NCI-H1694 (cell line): ENCODE measurements at places on chromosomes 5 and 9.

DNA sequence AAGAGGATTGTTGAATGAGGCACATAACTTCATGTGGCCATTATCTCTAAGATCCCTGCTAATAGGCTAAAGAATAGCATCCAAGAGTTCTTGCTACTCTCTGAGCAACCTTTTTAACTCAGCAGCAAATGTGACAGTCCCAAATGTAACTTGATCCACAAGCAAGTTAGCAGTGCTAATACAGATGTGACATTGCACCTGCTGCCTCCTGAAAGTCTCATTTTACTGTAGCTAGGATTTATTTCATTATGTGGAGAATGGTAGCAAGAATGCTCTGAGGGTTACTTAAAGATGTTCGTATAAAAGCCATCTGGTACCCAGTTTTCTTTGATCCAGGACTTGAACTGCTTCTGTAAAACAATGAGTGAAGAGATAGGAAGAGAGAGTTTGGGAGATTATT, 45.8 kb downstream of the CDH10 start:
- DNase-seq: no peak

GRCh38 chr9:127916720-127917581, at the start of gene ST6GALNAC4:
Gene ST6GALNAC4, minus strand, starts transcription at chr9:127917041. Its CDS starts 622 bp downstream, at chr9:127916419.
- DNase-seq: peak; percentile 52

GRCh38 chr5:74865804-74866595, at the start of gene FAM169A:
Gene FAM169A, minus strand, starts transcription at chr5:74866387. Its CDS starts 24,711 bp downstream, at chr5:74841676.
- no peak for DNase-seq

GRCh38 chr9:37083654-37084053, 36.7 kb upstream of the ZCCHC7 start:
- DNase-seq: no peak

- DNase-seq: no peak
These were observed 118.3 kb downstream of the SLC1A3 start for GRCh38 chr5:36724467-36725332.

- DNase-seq: no peak
These were observed 223.1 kb downstream of the TRIM32 start for GRCh38 chr9:116910201-116910600.

- no peak for DNase-seq
These were observed at the start of gene NTRK2 for GRCh38 chr9:84669288-84670137. Gene NTRK2, plus strand, starts transcription at chr9:84669729. Its CDS starts 1,020 bp downstream, at chr9:84670749.

GRCh38 chr9:83537331-83538171, 650 bp downstream of the FRMD3 start:
- DNase-seq: no peak

- DNase-seq: no peak
These were observed 104.0 kb upstream of the CDKN2B start for GRCh38 chr9:22112870-22113821.

GRCh38 chr9:114130624-114131277, 24.6 kb upstream of the COL27A1 start:
- no peak for DNase-seq

DNA sequence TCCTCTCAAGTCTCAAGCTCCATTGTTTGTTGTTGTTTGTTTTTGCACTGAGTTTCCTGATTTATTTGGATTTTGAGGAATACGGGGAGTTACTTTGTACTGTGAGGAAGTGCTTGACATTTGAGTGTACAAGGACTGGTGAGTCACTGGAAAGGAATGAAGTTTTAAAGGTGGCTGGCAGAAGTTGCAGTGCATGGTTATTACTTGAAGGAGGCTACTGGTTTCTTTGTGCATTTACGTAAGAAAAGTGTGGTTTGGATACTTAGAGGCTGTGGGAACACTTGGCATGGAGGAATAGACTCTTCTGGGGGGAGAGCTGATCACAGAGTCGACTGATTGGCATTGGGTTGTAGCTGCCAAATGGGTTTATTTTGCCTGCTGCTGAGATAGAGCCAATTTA, 919.0 kb downstream of the TAF11L14 start:
- DNase-seq: no peak

DNA sequence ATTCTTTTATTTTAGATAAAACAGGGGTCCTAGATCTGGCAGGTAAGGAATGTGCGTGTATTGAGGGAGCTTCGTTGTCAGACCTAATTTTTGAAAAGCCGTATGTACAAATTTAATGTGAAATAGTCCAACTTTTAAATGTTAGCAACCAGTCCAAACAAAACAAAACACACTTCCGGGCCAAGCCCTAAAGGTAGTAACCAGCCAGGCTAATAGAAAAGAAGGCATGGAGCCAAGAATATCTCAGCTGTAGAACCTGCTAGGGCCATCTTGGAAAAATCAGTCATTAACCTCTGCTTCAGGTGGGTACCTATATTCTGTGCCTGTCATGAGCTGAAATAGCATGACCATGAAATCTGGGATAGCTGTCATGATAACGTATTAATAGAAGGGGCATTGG, 71.0 kb downstream of the SMARCA2 start:
- no peak for DNase-seq

DNA sequence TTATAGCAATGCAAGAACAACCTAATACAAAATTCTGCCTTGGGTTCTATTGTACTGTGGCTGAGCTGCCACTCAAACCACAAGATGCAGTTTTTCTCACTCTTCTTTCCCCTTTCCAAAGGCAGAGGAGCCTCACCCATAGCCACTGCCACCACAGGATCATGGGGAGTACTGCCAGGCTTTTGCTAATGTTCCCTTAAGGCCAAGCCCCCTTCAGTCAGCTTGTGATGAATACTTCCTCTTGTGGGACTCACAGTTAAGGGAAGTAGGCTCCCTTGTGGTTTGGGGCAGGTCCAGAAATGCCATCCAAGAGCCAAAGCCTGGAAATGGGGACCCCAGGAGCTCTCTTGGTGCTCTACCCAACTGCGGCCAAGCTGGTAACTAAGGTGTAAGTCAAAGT, 258.7 kb downstream of the SPATA31D1 start:
- no peak for DNase-seq

- DNase-seq: no peak
These were observed 634.7 kb upstream of the ARRDC3 start for GRCh38 chr5:92017776-92018175.

- no peak for DNase-seq
These were observed 267.3 kb upstream of the CDH6 start for GRCh38 chr5:30926218-30926617.

GRCh38 chr5:59266410-59266809, 627.1 kb downstream of the PDE4D start:
- DNase-seq: no peak

- DNase-seq: no peak
These were observed 115.9 kb downstream of the FBXL7 start for GRCh38 chr5:15615859-15616258.

DNA sequence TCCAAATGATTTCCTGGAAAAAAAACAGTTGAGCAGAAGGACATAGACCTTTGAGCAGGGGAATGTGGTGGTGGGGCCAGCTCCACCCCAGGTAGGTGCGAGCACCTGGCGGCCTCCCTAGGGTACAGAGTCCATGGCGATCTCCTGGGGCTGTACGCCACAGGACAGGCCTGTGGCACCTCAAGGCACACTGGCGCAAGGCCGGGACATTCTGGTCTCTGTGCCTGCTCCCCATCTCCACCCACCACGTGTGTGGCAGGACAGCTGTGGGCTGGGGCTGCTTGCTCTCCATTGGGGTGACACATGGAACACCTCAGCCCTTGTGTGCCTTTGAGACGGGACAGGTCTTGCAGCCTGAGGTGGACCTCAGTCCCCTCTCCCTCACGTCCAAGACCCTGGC, 25.2 kb downstream of the WNK2 start:
- no peak for DNase-seq

DNA sequence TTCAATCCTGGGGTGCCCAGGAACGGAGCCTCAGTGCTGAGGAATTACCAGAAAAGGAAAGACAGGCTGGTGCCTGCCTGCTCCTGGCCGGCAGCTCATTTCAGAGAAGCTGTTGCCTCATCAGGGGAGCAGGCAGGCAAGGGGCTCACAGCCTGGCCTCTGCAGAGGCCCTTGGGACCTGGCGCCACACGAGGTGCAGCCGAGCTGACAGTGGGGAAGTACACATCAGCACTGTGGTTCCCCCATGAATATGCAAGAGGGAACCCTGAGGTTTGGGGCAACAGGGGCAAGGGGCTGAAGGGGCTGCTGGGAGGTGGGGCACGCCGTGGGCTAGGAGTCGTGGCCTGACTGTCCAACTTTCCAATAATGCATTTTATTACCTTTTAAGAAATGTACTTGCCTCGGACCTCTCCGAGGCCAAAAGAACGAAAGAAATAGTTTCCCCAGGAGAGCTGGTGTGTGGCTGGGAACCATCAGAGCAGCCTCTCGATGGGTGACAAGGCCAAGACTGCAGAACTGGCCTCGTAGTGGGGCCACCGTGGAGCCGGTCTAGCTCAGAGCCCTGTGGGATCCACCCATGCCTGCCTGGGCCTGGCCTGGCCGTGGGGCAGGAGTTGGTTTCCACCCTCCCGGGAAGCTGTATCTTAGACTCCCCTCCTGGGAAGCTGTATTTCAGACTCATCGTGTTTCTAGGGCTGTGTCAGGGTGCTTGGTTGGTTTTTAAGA, 198.6 kb downstream of the PAX5 start:
- DNase-seq: no peak

- no peak for DNase-seq
These were observed 2125.8 kb upstream of the WWC1 start for GRCh38 chr5:166165596-166165995.

- DNase-seq: no peak
These were observed 165.5 kb downstream of the OLFM1 start for GRCh38 chr9:135252980-135253304.

DNA sequence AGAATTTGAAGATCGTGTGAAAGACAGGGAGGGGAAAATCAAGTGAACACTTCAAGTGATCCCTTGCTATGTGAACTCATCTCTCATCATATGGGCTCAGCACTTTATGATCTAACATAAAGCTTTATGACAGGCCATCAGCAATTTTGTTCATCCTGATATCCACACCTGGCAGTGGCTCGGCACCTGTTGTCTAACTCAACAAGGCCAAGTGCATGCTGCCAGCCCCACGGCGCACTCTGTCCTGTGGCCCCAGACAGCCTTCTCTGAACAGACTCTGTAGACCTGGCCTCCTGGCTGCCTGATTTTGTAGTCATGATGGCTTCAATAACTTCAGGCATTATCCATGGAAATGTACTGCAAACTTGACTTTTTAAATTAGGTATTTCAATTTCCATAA, 106.3 kb downstream of the MEF2C start:
- no peak for DNase-seq

DNA sequence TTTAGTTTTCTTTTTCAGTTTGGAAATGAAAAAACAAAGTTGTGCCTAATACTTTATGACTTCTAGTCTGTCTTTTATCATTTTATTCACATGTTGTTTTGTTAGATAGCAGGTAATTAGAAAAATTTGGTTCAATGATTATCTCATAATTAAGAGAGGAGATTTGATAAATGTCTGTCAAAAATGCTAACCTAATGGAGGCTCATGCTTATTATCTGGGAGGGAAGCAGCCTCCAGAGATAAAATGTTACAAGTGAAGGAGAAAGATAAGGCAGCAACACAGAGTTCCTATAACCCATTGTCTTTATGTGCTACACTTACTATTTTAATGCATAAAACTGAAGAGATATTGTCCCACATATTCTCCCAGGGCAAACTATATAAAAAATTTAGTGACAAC, 53.5 kb downstream of the SLC27A6 start:
- DNase-seq: no peak

DNA sequence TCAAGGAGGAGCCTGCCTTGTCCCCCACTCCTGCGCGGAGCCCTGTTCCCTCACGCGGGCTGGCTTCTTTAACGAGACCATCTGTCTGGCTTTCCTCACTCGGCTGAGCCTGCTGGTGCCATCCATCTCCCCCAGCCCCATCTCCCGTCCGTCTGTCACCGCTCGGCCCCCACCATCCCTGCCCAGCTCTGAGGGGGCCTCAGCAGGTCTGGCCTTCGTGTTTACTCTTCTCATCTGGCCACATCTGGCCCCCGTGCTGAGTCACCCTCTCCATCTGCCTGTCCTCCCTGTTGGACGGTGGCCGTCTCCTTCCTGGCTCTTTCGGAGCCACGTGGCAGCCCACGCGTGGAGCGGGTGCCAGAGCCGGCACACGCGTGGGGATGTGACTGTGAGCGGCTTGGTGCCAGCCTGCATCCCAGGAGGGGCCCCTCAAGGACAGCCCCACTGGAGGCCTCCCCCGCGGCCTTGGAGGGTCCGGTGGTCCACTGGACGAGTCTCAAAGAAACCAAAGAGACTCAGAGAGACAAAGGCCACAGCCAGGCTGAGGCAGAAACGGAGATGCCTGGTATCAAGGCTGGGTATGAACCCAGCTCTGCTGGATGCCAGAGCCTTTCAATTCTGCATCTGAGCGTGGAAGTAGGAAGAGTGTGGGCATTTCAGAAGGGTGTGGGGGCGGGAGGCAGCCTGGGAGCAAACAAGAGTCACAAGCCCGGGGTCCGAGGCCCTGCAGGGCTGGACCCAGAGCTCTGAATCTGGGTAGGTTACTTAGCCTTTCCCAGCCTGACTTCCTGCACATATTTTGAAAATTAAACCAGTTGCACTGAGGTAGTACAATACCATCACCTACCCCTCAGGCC, 76.7 kb upstream of the UNC5A start:
- peak; percentile 61 for DNase-seq

- DNase-seq: no peak
These were observed 257.2 kb downstream of the YTHDC2 start for GRCh38 chr5:113770648-113771047.

GRCh38 chr5:53362521-53362941, 117.9 kb upstream of the FST start:
- DNase-seq: no peak

DNA sequence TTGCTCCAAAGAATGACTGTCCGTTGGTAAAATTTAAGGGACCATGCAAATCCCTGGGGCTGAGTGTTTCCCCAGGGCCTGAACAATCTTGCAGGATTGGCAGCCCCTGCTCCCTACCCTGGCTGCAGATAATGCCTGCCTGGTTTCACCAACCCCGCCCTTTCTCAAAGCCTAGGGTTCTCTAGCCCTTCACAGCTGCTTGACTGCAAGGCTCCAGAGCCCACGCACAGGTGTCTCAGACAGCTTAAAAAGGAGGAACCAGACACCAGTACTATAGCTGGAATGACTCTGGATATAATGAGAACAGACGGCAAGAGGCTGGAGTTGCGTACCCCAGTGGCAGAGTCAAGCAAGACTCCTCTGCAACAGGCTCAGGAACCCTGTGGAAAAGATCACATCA, 25.2 kb upstream of the TNIP1 start:
- no peak for DNase-seq

GRCh38 chr5:118247458-118247857, 740.9 kb downstream of the DTWD2 start:
- no peak for DNase-seq

DNA sequence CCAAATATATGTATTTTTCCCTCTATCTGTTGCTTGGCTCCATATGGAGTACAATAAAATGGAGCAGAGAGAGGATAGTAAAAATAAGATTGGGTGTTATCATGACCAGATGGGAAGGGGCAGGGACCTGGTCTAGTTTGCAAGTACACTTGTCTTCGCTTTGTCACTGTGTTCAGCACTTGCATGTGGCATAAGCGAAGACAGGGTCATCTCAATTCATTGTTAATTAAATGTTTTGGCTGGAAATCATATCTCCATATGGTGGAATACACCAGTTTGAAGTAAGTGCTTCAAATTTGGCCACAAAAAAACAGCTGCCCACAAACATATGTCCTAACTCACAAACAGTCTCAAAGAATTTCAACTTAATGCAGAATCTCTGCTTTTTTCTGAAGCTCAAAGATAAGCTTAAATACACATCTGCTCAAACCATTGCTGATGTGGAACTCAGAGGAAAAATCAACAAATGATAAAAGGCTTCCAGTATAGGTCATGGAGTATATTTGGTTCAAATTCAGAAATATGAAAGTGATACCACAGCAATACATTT, 865.4 kb downstream of the TLE4 start:
- peak; percentile 18 for DNase-seq
